ENCODE measurements at places on chromosomes 12 and 14. TPM values are rescaled to one million over a fixed set of nuclear protein-coding genes. Genes with fewer than 3 reads are reported as not detected.

IFI27L2 gene
- total RNA-seq, result 98.8 TPM

DDIT3 gene
- 58.4 TPM for total RNA-seq

P2RX2 gene
- total RNA-seq, result 0.29 TPM

IGF1 gene
- 101 TPM for total RNA-seq

SRRM4 gene
- not detected for total RNA-seq

GRCh38 chr12:47757840-47758583 lies 668 bp downstream of the RAPGEF3 start:
- H3K4me1 ChIP-seq, result peaks cover 16% of the 10 kb centered on the region
- peak overlapping the region; percentile 88 for H3K27ac ChIP-seq
- DNase-seq, result no peak
- peak overlapping the region; percentile 54 for H3K4me3 ChIP-seq

DNA sequence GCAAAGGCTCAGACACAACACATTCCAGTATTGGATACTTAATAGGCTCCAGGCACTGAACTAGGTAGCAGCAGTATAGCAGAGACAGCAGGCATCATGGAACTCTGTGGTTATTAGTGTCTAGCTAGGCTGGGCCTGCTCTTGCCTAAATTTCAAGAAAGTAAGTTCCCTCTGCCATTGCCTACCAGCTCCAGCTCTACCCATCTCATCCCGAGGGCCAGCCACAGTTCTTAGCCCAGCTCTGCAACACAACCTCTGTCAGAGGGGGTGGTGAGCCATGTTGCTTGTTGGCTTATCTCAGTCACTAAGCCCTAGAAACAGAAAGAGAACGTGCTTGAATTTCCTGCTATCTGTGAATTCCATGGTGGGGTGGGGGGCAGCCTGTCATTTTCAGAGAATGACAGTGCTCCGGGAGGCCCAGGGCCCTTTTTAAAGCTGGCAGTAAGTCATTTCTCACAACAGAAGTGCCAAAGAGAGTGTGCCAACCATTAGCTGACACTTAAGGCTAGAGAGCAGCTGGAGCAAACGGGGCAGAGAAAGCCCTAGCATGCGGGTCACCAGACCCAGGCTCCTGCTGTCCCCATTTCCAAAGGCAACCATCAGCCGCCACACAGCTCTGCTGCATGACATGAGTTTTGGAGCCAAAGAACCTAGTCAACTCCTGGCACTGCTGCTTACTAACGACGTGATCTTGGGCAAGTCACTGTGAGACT lies 105.9 kb downstream of the PRMT8 start:
- no peak overlapping the region for H3K4me3 ChIP-seq
- no peaks in the 10 kb centered on the region for H3K4me1 ChIP-seq
- H3K36me3 ChIP-seq, result no peaks in the 10 kb centered on the region
- no peak for DNase-seq
- H3K27me3 ChIP-seq, result peaks cover 10% of the 10 kb centered on the region
- no peak overlapping the region for H3K27ac ChIP-seq

GRCh38 chr12:132606466-132606865 lies 3.9 kb downstream of the LRCOL1 start:
- no peak overlapping the region for H3K4me3 ChIP-seq
- H3K27ac ChIP-seq, result no peak overlapping the region
- H3K4me1 ChIP-seq, result no peaks in the 10 kb centered on the region

DNA sequence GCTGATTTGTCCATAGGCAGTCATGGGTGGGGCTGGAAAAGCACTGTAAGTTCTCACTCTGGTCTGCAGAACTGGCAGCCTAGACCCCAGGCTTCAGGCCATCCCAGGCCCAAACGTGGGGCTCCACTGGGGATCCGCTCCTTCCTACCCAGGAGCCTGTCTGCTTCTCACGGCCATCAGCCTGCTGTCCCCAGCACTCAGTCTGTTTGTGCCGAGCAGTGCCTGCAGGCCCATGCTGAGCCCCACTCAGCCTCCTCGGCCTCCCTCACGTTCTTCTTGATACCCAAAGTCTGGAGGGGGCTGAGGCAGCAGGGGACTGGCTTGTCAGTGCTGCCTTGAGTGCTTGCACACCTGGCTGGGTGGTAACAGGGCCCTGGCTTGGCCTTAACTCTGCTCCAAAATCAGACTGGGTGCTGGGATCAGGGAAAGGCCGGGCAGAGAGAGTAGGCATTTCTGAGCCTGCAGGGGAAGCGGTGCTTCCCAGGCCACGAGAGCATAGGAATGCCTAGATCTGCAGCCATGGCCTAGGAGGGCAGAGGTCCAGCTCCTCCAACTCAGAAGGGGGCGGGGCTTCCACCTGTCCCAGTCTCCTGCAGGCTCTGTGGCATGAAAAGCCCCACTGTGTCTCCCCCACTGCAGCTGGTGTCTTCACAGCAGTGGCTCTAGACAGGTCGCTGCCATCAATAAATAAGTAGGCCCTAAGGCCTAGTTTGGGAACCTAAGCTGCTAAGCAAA lies 772.4 kb upstream of the FBXO33 start:
- no peaks in the 10 kb centered on the region for H3K36me3 ChIP-seq
- no peak overlapping the region for H3K4me3 ChIP-seq
- no peaks in the 10 kb centered on the region for H3K27me3 ChIP-seq
- no peaks in the 10 kb centered on the region for H3K4me1 ChIP-seq
- no peak for DNase-seq

GRCh38 chr14:103436533-103436932 lies 51.3 kb downstream of the MARK3 start:
- no peaks in the 10 kb centered on the region for H3K4me1 ChIP-seq
- H3K4me3 ChIP-seq, result no peak overlapping the region
- DNase-seq, result no peak

- no peak overlapping the region for H3K27ac ChIP-seq
- H3K36me3 ChIP-seq, result no peaks in the 10 kb centered on the region
- no peaks in the 10 kb centered on the region for H3K4me1 ChIP-seq
- DNase-seq, result no peak
- no peaks in the 10 kb centered on the region for H3K27me3 ChIP-seq
Measured at GRCh38 chr12:24111086-24111485, 161.6 kb upstream of the SOX5 start.
